ENCODE measurements at places on chromosomes 16 and 17.

DNA sequence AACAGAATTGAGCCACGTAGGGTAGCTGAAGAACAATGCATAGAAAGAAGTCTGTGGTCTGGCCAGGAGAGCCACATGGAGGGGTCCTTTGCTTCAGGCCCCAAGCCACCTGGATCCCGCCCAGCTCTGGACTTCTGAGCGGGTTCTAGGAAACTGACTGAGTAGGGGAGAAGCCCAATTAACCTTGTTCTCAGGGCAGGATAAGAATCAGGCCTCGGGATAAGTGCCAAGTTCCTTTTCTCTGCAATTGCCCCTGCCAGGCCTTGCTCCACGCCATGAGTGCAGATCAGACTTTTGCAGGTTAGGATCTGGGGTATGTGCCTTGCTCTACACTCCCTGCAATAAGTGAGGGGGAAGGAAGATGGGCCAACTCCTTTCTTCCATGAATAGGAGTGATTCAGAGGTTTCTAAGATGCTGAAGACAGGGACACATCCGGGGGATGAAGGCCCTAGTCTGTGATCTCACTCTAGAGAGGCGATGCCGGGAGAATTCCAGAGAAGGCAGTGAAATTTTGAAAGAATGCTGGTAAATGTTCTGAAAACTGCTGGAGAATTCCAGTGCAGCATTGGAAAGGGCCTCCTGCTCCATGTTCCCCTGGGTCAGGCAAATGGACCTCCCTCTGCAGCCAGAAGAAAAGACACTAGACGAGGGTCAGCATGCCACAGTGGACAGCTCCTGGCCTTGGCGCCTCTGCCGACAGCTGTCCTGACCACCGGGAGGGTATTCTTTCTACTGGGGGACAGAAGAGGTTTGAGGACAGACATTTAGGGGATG, 5.8 kb downstream of the NEUROD2 start:
- DNase-seq, result no peak

- DNase-seq, result no peak
Observed at GRCh38 chr17:80765241-80765961, 220.8 kb downstream of the RPTOR start.

DNA sequence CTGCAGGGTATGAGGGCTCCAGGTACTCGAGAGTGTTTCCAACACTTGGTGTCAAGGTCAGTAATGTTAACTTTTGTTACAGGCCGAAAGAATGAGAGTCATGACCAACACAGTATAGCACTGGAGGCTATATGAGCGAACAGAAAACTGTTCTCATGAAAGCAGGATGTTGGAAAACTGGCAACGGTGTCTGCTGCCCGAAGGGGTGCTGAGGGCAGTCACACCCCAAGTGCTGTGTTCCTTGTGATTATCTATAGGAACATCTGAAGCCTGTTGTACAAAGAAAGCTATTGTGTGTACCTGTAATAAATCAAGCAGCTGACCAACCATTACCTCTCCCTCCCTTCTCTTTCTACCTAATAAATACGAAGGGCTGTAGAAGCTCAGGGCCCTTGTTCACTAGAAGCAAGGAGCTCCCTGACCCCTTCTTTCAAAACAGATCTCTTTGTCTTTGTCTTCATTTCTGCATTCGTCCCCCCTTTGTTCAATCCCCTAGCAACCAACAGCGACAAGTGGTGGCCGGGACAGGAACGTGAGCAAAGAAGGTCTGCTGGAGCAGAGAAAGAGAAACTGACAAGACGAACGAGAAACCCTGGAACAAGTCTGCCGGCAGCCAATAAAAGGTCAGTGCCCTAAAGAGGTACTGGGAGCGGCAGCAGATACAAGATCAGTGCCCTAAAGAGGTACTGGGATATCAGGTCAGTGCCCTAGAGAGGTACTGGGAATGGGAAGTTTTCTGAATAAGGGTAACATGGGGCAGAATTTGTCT, 7.6 kb downstream of the CD300LD start:
- DNase-seq, result no peak

- DNase-seq, result no peak
Observed at GRCh38 chr16:79597277-79598062, 3.1 kb downstream of the MAF start.

DNA sequence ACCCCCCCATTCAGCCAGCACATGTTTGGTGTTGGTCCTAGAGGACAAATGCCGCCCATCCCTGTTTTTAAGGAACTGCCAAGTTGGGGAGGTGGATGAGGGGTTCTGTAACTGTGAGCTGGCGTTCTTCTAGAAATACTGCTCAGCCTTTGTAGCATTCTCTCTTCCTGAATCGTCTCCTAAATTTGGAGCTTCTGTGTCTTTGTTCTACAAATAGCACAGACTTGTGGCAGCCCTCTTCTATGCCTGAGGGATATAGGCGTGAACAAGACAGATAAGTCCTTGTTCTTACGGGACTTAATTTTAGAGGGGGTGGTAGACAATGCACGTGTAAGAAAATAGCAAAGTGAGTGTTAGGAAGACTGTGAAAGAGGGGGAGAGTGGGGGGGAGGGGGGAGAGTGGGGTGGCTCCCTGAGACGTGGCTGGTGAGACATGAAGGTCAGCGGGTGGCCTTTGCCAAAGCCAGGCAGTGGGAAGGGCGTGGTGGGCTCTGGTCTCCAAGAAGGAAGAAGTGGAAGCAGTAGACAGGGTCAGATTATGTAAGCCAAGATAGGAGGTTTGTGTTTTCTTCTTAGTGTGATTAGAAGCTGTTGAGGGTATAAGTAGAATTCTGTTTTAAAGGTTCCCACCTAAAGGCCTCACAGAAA, 9.9 kb downstream of the MFSD11 start:
- DNase-seq, result no peak

DNA sequence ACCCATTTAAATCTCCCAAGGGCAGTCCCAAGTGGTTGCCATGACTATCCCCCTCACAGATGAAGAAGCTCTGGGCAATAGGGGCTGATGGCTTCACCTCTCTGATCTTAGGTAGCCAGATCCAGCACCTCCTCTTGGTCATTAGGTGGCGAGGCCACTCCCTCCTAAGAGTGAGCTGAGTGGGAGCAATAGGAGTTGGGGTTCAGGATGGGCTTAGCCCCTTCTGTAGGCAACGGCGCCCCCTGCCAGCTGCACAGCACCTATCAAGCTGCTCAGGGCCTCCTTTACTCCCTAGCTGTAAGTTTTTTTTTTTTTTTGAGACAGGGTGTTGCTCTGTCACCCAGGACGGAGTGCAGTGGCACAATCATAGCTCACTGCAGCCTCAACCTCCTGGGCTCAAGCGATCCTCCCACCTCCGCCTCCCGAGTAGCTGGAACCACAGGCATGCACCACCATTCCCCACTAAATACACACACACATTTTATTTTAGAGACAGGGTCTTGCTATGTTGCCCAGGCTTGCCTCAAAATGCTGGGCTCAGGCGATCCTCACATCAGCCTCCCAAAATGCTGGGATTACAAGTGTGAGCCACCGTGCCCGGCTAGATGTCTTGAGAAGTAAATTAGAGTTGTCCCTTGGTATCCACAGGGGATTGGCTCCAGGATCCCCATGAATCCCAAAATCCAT, 3.5 kb upstream of the RRAD start:
- DNase-seq, result no peak

DNA sequence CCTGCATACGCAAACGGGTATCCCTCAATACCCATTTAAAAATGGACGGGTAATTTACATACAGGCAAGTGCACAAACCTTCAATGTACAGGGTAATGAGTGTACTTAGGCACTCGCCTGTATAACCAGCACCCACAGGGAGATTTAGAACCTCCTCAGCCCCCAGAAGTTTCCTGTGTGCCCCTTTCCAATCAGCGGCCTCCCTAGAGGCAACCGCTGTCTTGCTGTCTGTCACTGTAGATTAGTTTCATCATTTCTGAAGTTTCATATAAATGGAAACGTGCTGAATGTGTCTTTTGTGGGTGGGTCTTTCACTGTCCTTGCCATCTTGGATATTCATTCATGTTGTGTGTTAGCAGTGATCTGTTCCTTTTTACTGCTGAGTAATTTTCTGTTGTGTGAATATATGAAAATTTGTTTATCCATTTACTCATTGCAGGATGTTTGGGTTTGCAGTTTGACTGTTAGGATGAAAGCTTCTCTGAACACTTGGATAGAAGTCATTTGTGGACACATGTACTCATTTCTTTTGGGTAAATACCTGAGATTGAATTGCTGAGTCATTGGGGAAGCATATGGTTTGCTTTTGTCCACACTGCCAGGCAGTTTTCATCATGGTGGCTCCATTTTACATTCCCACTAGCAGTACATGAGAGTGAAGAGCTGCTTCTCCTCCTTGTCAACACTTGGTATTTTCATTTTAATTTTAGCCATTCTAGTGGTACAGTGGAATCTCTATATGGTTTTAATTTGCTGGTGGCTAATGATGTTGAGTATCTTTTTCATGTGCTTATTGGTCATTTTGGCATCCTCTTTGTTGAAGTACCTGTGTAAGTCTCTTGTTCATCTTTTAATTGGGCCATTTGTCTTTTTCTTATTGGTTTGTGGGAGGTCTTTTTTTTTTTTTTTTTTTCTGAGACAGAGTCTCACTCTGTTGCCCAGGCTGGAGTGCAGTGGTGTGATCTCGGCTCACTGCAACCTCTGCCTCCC, 2.1 kb upstream of the ADCY7 start:
- DNase-seq, result no peak

- DNase-seq, result no peak
Observed at GRCh38 chr17:48259694-48260291, 152.2 kb downstream of the SNX11 start.

DNA sequence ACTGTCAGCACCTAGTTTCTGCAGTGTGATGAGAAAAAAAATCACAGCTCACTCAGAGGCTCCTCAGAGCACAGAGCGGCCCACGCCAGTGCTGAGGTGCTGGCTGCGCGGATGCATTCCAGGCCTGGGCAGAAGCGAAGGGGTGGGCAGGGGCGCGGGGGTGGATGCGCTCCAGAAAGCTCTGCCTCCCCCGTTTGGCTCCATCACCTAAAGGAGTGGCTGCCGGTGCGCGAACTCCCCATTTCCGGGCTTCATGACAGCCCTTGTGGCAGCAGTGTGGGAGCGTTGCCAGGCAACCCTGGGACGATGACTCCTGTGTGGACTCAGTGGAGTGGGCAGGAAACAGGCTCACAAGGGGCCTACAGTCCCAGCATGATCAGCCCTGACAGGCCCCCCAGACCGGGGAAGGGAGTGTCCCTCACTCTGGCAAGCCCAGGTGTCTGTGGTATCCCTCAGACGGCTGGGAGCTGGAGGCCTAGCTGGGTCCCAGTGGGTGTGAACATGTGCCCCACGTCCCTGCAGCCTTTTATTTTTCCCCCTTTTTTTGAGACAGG, 32.8 kb upstream of the NUDT16L1 start:
- DNase-seq, result no peak

DNA sequence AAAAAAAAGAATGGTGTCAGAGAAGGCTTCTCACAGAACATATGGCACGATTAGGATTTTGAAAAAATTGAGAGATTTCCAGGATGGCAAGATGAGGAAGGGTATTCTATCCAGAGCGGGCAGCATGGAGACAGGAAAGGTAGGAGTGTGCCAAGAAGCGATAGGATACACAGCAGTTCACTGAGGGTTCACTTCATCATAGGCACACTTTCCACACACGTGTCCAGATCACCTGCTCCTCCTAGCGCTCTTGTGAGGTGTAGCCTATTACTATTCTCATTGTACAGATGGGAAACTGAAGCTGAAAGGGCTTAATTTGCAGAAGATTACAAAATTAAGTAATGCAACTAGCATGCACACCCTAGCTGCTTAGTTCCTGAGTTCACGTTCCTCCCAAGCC, 6.2 kb upstream of the ELAC2 start:
- DNase-seq, result no peak

DNA sequence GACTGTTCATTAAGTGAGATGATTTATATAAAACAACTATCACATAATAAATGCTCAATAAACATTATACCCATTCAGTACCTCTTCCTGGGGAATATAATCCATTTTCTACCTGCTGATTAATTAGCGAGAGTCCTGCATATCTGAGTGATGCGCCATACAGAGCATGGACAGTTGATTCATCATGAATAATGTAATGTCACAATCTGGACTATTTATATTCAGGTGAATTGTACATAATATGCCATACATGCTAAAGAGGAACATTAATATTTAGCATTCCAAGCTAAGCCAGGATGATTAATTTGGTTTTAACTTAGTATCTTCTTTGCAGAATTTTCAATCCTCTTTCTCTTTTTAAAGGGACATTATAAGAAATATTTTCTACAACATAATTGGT, 362.0 kb upstream of the XYLT1 start:
- DNase-seq, result no peak

GRCh38 chr17:50956750-50957523, 90.8 kb upstream of the TOB1 start:
- no peak for DNase-seq

GRCh38 chr17:58328195-58329034, at the start of gene TSPOAP1:
TSPOAP1 (minus strand) TSS chr17:58328795; CDS start chr17:58327920, 875 bp downstream.
- DNase-seq, result no peak

GRCh38 chr17:74163271-74163821, 40.1 kb upstream of the RPL38 start:
- no peak for DNase-seq

- DNase-seq, result no peak
Observed at GRCh38 chr17:28460901-28461300, 12.5 kb upstream of the SLC13A2 start.

- no peak for DNase-seq
Observed at GRCh38 chr16:84806256-84806889, 13.4 kb upstream of the CRISPLD2 start.

- DNase-seq, result no peak
Observed at GRCh38 chr17:22217135-22217534, 524.8 kb downstream of the KCNJ18 start.

GRCh38 chr16:65769055-65769465, 597.4 kb upstream of the CDH5 start:
- no peak for DNase-seq

GRCh38 chr17:83101805-83102480, 22.5 kb downstream of the METRNL start:
- no peak for DNase-seq

- no peak for DNase-seq
Observed at GRCh38 chr16:88464447-88465318, 11.6 kb downstream of the ZFPM1 start.

DNA sequence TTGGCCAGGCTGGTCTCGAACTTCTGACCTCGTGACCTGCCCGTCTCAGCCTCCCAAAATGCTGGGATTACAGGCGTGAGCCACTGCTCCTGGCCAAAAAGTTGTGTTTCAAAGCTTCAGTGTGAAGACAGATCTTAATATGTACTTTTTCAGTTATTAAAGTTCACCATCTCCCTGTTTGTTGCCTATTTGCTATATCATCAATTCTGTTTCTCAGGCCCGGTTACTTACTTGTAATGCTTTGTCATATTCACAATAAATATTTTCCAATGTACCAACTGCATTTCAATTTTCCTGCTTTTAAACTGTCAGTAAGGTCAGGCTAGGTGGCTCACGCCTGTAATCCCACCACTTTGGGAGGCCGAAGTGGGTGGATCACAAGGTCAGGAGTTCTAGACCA, 22.5 kb downstream of the FANCA start:
- no peak for DNase-seq

GRCh38 chr16:79847569-79847968, 247.0 kb upstream of the MAF start:
- no peak for DNase-seq

DNA sequence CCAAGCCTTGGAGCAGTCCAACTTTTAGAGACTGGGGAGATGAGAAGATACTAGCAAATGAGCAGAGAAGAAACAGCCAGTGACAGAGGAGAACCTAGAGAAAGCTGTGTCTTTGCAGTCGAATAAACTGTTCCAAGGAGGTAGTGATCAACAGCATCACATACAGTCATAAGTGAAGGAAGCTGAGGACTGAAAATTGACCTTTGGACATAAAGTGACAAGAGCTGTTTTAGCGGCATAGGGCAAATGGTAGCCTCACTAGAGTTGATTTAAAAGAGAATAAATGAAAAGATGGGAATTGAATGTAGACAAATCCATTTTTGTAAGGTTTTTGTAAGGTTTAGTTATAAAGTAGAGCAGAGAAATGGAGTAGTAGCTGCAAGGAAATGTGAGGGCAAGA, 131.2 kb upstream of the HLF start:
- DNase-seq, result no peak

All from cerebellar nuclear complex (tissue), 1 donor.